Ammon's horn (tissue), 1 donor: ENCODE measurements at places on chromosomes 3 and 15.

- DNase-seq: no peak
Observed at GRCh38 chr15:45449395-45449794, 71.1 kb upstream of the GATM start.

GRCh38 chr15:25703726-25704125 is 159.4 kb downstream of the ATP10A start:
- DNase-seq: no peak

DNA sequence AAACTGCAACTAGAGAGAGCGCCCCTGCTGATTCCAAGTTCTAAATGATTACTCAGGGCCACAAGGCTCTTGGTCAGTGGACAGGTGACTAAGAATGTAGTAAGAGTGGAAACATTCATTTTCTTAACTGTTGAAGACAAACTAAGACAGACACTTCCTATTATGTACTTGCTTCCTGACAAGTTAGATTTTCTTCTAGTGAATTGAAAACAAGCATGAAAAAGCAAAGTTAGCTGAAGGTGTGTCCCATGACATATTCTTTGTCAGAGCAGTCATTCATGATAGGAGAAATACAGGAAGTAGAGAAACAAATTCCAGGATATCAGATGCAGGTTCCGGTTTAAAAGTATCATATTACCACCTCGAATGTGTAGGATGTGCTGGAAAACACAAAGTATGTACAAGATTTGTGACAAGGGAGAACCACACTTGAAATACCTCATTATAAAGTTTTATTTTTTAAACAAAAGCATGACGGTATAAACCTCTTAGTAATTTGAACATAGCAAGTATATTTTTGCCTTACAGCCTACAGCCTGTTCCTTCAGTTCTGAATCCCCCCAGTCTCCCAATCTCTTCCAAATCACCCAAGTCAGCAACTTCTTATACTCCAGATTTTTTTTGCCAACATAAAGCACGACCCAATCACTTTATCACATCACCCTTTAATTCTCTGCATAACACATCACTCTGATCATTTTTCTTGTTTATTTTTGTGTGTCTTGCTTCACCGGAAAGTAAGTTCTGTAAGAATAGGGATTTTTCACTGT is 6.2 kb downstream of the TSPAN3 start:
- DNase-seq: no peak

- no peak for DNase-seq
Observed at GRCh38 chr3:94162700-94163099, 99.8 kb downstream of the NSUN3 start.

DNA sequence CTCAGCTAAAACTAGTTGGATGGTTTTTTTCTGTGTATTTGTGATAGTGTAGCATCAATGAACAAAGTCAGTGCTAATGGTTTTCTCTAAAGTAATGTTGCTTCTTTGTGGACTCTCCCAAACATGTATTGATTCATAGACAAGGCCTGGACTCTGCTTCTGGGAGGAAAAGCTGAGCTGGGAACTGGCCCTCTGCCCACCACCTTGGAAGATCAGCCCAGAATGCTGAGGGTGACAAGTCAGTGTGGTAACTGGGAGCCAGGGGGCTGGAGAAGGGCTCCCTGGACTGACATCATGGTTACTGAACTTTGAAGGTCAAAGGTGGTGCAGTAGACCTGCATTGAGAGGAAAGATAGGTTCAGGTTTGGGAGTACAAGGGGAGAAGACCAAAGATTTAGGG is 3.0 kb downstream of the ARHGAP31 start:
- DNase-seq: no peak

GRCh38 chr3:192802957-192803899 is 75.9 kb upstream of the FGF12 start:
- peak; percentile 65 for DNase-seq

DNA sequence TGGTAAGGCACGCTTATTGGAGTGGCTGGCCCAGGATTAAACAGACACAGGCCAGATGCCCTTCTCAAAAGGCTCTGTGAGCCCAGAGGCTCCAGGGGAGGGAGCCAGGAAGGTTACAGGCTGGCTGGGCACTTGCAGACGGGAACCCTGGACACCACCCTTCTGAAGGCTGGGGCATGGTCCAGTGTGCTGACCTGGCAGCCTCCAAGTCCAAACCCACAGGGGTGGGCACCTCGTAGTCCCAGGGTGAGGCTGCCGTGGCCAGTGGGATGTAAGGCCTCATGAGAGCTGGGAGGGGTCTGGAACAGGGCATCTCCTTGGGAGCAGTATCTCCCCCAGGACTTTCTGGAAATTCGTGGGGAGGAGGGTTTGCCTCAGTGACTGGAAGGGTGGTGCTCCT is 19.6 kb downstream of the EFCC1 start:
- DNase-seq: no peak

DNA sequence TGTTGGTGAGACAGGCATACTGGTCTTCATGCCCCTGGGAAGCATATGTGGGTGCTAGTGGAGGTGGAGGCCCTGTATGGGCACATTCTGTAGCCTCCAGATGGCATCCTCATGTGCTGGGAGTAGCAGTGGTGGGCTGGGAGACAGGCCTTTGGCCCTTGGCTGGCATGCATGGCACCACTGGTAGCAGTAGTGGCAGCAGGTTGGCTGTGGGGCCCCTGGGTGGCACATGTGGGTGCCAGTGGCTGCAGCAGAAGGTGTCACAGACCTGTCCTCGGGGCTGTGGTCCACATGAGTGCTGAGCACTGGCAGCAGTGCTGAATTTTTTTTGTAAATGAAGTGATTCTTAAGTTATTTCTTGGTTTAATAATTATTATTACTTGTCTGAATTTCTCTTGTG is 71.2 kb downstream of the TNFAIP8L3 start:
- DNase-seq: no peak

DNA sequence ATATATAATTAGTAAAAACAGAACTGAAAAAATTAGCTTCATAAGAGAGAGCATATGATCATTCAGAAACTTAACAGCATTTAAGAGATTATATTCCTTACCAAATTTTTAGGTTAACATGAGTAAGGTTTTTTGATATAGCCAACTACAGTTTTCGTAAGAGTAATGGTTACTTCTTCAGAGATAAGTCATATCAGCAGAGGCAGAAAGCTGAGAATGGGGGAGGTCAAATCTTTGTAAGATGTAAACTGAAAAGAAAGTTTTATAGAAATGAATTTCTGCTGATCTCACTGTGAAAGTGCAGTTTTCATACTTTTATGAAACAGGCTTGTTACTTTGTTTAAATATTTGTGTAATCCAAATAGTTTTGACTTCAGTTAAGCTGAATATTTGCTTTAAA is 193.3 kb downstream of the ZBTB20 start:
- DNase-seq: no peak

- DNase-seq: no peak
Observed at GRCh38 chr3:45765958-45766357, 30.4 kb downstream of the SLC6A20 start.
